ENCODE measurements at places on chromosomes 4 and X.
A peak's percentile ranks its signal among the peaks of the same experiment; 100 is the strongest.

DNA sequence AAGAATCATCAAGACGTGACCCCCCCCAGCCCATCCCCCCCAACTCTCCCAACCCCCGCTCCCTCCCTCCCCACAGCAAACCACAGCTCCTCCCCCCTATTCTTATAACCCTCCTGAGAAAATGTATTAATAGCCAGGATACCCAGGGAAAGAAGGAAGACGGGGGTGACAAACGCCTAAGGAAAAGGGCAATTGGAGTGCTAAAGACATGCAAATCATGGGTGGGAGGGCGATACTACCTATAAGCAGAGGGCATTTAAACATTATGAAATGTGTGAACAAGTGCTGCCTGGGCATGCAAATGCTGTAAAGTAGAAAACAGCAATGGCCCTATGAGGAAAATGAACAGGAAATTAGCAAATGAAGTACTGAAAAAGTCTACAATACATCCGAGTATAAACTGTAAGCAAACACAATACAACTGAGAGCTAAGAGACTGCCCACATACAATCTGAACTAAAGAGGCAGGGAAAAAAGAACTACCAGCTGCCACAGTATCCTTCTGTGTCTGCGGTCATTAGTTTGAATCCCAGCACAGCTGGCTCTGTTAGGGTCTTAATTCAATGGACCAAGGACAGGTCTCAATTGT is 2.4 kb downstream of the CXXC4 start:
- no peak for DNase-seq

DNA sequence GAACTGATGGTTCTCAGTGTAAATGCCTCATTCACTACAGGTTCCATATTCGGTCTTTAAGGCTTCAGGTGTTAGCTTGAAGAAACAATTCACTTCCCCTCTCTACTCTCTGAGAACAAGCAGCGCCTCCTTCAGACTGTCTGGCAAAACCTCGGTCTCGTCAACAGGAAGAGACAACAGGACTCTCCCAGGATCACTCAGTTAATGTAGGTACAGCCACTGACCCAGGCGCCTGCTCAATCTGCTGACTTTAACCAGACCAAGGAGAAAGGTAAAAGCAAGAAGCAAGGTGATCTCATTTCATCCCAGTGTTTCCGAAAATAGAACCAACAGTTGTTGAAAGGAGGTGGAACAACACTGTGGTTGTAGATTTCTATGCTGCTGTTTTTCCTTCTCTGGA is 102.2 kb downstream of the SLC2A9 start:
- DNase-seq, result no peak

- DNase-seq, result no peak
Measured at GRCh38 chr4:11130195-11130970, 298.3 kb downstream of the HS3ST1 start.

- DNase-seq, result no peak
Measured at GRCh38 chrX:7059859-7060258, 87.7 kb upstream of the STS start.

GRCh38 chr4:94577136-94577535 is 125.4 kb downstream of the PDLIM5 start:
- DNase-seq, result no peak

DNA sequence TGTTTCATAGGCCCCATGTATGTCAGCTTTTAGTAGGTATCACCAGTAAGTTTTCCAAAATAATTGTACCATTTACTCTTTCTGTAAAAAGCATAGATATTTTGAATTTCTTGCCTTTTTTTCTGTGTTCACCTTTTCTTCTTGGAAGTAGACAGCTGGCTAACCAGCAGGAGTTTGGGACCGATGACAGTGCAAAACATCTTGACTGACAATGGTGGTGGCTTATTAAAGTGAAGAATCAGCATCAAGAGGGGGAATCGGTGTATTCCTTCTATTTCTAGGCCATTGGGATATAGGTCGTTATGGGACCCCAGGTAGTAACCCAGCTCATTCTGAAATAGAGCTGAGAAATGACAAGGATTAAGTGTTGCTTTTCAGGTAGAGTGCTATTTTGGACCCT is 3.2 kb downstream of the CEP44 start:
- DNase-seq, result no peak

DNA sequence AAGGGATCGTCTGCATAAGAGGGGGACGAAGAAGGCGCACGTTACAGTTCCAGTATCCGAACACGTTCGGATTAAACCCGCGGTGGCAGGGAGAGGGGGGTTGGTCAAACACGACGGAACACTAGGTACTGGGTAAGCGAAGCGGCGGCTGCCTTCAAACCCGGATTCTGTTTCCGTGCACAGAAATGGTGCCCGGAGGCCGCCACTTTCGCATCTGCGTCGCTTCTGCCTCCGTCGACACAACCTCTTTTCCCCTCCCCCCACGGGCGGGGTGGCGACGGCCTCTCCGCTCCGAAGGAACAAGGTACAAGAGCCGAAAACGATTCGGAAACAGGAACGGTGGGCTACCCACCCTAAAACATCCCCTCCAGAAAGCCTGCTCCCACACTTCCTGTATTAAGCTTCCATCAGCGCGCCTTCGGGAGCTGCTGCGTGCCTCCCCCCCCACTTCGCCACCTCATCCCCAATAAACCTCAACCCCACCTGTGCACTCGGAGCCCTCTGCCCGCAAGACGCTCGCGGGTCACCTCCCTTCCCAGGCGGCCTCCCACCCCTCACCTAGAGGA is 667 bp downstream of the G3BP2 start:
- DNase-seq, result peak; percentile 45

GRCh38 chr4:178309890-178310289 is 867.7 kb upstream of the AGA start:
- DNase-seq, result no peak

DNA sequence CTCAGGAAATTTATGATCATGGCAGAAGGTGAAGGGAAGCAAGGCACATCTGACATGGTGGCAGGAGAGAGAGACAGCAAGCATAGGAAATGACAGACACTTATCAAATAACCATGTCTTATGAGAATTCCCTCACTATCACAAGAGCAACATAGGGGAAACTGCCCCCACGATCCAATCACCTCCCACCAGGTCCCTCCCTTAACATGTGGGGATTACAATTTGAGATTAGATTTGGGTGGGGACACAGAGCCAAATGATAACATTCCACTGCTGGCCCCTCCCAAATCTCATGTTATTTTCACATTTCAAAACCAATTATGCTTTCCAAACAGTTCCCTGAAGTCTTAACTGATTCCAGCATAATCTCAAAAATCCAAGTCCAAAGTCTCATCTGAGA is 8.2 kb upstream of the TMA16 start:
- no peak for DNase-seq

- DNase-seq, result no peak
Measured at GRCh38 chrX:1026263-1027015, 186.0 kb downstream of the CRLF2 start.

DNA sequence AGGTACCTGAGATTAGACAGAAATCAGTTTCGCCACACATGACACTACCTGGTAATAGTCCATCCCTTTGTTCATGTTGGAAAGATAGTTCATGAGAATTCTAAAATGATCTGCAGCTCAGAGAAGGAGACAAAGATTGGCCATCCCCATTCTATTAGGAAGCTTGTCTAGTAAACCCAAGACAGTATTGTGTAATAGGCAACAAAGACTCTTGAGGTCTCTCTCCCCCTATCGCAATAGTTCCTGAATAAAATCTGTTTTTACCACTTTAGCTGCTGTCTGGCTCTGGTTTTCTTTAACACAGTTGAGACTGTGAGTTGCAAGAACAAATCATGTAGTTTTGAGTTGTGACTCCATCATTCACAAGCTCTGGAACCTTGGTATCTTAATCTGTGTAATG is 14.8 kb upstream of the BBS7 start:
- no peak for DNase-seq

- DNase-seq, result no peak
Measured at GRCh38 chrX:131763674-131764073, 219.8 kb downstream of the OR13H1 start.

DNA sequence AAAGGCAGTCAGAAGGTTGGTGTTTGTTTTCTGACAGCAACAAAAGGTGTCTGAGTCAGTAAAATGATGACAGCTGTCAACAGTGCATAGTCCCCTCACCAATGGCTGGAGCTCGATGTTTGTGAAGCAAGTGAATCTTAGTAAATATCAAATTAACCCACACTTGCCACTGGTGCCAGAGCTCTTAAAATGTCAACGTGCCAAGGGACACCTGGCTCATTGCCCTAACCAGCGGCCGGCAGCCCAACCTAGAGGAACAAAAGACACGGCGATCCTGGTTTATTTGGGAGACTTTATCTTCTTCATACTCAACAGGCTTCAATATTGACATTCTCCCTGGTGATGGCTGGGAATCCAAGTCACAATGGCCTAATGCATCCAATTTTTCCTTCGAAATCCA is 143.4 kb downstream of the CPEB2 start:
- DNase-seq, result no peak

DNA sequence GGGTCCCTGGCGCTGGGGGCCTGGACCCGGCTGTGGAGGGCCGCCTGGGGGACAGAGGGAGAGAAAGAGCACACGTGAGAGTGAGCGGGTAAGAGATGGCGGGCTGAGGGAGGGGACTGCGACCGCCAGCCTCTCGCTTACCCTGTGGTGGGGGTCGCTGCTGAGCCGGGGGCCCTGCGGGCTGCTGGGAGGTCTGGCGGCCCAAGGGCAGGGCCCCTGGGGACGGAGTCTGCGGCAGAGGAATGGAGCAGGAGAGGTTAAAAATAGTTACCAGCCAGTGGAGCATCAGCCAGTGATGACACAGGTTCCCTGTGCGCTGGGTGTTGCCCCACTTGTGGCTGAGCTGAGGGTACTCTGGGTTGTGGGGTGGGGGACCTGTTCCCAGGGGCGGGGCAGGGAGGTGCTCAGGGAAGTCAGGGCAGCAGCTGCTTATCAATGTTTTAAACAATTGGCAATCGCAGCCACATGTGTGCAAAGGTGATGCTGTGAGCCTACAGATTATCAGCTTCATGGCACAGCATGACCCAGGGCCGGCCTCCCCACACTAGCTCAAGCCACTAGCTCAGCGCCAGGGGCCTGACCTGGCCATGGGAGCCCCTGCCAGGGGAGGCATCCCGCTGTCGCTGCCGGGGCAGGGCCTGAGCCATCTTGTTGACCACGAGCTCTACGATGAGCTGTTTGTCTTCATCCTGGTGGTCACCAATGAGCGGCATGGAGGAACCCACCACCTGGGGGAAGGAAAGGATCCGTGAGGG is 7.5 kb upstream of the TIMP1 start:
- DNase-seq, result no peak

DNA sequence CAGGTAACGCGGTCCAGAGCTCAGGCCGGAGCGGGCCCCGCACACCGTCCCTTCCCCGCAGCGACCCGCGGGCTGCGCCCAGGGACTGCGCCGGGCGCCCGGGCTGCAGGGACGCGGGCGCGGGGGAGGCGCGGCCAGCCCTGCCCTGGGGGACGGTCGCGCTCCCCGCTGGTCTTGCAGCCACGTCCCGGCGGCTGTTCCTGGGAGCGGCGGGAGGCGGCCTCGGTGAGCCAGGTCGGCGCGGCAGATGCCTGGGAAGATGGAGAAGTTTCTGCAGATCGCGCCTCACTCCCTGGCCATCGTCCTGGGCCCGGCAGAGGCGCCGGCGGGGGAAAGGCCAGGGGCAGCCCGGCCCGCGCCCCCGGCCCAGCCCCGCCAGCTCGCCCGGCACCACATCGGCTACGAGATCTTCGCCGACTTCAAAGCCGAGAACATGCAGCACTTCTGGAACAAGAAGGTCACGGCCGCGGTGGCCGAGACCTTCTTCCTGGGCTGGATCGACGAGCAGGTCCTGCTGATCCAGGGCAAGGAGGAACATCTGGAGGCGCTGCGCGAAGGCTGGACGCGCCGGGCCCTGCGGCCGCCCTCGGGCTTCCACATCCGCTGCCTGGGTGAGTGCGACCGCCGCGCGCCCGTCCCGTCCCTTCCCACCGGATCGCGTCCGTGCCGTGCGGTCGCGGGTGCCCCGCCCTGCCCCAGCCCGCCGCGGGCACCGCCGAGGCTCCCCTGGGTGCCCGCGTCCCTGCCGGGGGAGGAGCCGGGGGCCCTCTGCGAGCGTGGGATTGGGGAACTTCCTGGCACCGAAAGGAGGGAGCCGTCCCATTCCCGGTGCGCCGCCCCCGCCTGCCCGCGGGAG is 107.4 kb upstream of the STOX2 start:
- no peak for DNase-seq

DNA sequence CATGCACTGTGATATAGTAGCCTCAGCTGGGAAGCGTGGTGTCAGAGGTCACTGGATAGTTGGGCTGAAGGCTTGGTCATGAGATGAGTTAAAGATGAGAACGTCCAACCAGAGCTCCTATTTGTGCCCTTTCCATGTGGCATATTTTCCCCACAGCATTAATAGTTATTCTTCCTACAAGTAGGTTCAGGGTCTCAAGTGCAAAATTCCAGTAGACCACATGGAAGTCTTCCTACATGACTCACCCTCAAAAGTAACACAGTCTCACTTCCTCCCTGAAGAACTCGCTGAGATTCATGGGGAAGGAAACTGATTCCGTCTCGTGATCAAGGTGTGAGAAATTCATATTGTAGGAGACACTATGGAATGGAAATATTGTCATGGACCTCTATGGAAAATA is 1212.5 kb upstream of the PRKX start:
- no peak for DNase-seq

- no peak for DNase-seq
Measured at GRCh38 chr4:81454948-81455347, 16.8 kb downstream of the RASGEF1B start.

DNA sequence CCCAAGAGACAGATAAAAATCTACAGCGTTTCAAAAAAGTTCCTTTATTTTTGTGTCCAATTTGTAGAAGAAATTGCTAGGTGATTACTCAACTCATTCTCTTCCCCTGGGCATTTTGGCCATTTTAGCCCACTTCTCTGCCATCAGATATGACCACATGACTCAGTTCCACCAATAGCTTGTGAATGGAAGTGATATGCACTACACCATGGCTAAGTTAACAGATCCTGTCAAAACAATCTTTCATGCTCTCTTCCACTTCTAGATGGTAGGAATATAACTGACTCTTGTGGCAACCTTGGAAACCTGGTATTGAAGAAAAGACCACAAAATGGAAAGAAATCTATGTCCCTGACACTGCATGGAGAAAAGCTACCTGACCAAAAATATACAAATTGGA is 26.2 kb upstream of the FREM3 start:
- no peak for DNase-seq

DNA sequence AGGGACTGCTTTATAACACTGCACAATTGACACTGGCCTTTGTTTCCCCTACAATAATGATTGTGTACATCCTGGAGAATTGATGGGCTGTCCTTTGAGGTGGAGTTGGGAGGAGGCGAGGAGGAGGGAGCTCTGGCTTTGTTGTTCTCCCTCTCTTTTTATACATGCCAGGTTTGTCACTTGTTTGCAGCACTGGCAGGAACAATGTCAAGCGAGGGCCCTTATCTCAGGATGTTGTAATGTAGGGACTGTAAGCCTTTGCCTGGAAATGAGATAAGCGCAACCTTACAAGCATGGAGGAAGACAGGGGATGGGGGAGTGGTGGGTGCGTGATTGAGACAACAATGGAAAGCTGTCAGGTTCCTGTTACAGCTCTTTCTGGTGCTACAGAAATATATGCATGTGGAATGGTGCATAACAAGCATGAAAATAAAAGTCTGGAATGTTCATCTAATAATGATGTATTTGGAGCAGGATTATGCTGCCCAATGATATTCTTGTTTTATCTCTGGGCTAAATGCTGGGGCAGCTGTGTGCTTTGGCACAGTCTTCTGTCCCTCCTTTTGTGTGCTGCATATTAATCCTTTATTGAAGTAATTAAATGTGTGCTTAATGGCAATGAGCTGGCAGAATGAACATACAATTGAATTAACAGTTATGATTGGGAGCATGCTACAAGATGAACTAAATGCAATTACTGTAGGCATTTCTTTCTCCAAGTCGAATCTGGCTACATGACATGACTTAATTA is 294.4 kb downstream of the GPAT3 start:
- no peak for DNase-seq
